ENCODE measurements at places on chromosomes 13 and 19.

DNA sequence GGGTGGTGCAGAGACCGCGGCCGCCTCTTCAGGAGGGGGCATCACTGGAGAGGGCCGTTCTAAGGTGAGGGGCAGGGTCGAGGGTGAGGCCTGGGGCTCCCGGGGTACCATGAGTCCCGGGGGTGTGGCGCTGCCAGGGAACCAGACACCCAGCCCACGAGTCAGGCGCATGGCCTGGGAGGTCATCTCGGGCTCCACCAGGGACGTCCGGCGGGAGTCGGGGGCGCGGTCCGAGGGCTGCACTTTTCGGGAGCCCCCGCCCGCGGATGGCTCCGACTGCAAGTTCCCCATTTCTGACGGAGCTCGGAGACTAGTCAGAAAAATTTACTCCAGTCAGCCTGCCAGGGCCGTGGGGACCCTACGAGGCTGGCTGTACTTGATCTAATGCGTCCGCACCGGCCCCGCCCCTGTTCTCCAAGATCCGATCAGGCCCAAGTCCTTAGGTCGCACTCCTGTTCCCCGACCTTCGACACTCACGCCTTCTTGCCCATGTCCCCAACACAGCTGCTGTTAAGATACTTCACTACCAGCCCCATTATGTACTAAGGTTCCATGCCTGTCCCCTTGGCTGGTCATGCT, 774 bp downstream of the GGN start:
- no peak for DNase-seq

- DNase-seq = no peak
These were observed 25.0 kb upstream of the PLEKHF1 start for GRCh38 chr19:29640231-29640630.

- peak; percentile 1 for DNase-seq
These were observed 904.6 kb upstream of the ATXN8OS start for GRCh38 chr13:69202996-69203395.

DNA sequence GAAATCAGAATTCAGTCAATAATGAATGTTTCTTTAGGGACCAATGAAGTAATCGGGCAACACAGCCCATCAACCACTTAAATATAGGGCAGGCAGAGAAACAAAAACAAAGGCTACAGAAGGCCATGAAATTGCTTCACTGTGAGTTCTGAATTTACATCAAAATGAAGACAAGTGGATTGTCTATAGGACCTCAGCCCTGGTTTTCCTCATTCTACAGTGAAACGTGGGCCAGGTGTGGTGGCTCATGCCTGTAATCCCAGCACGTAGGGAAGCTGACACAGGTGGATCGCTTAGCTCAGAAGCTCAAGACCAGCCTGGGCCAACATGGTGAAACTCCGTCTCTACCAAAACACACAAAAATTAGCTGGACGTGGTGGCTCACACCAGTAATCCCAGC, 416.0 kb downstream of the KLF12 start:
- no peak for DNase-seq

GRCh38 chr13:105328212-105328611, 1207.2 kb downstream of the EFNB2 start:
- no peak for DNase-seq

GRCh38 chr13:36038785-36039555, 92.2 kb downstream of the DCLK1 start:
- DNase-seq = no peak

DNA sequence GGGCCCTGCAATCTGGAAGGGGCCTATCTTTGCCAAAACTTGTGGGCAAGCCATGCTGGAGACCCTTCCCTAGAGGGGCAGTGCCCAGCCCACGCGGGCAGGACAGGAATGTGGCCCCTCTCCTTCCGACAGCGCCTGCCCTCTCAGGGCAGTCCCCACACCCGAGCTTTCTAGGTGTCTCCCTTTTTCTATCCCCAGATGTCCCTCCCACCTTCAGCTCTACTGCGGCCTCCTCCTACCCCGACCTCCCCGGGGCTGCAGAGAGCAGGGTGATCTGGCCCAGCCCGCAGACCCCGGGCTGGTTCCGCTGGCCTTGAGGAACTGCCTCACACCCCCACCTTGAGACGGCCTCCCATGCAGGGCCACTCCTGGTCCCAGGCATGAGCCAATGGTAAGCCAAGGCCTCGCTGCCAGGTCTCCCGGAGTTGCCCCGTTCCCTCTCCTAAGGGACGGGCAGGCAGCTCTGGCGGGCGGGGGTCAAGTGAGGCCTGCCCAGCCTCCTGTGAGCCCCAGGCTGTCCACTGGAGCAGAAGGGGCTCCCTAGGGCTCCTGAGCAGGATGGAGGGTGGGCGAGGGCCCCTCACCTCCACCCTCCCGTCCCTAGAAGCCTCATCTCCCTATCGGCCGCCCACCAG, 39.7 kb downstream of the KLF2 start:
- no peak for DNase-seq

DNA sequence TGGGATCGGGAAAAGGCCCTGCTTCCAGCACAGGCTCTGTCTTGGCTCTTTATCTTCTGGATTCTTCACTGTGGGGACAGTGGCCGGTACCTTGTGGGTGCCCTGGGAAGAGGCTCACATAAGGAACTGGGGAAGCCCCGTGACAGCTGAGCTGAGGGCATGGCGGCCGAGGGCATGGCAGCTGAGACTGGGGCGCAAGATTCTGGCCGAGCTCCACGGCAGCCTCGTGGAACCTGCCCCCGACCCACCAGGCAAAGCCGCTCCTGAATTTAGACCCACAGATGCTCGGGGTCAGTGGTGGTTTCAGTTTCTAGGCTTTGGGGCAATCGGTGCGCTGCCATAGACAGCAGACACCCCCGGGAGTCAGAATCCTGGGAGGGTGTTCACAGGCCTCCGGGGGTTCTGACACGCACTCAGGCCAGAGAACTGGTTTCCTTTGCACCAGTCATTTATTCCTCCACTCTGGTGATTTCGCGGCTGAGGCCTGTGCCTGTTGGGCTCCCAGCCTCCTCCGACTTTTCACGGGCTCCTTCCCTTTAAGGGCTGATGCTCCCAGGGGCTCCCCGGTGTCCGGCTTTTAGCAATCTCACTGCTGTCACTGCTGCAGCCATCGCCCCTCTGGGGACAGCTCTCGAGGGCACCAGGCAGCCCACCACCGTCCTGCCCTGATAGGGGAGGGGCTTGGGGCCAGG, 117.6 kb downstream of the TEX29 start:
- no peak for DNase-seq

- DNase-seq = no peak
These were observed 1051.5 kb downstream of the DIAPH3 start for GRCh38 chr13:59112221-59112718.

DNA sequence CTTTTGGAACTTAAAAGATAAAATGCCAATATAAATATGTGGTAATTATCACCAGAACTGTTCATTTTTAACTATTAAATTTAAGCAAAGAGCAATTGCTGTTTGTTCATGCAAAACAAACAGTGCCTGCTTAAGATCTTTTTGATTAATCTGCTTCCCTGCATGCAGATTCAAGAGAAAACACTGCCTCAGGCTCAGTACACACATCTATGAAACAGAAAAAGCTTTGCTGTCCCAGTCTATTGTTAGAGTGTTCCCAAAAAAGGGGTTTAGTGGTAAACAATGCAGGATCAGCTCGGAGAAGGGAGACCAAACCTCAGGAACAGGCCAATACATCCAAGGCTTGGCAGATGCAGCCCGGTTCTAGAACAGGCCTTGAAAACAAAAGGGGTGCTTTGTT, 49.3 kb upstream of the TDRD3 start:
- no peak for DNase-seq

- DNase-seq = no peak
These were observed at the start of gene LGALS13 for GRCh38 chr19:39602224-39602623. LGALS13 (plus strand) TSS chr19:39602524; CDS start chr19:39602569, 45 bp downstream.

DNA sequence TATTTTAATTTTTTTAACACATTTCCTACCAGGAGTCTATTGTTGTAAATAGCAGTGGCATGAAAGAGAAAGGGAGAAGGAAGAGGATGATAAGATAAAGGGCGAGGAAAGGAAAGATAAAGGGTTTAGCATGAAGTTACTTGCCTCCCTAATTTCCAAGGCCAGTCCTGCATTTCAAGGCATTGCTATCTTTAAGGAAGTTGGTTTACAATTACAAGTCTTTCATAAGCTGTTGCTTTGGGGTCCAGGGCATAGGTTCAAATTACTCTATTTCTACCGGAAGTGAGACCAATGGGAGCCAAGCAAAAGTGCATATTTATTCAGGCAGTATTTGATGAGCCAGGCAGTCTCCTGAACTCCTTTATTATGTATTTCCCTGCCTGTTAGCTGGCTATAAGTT, 27.7 kb upstream of the UBL3 start:
- no peak for DNase-seq

- no peak for DNase-seq
These were observed 30.1 kb upstream of the PEPD start for GRCh38 chr19:33551676-33552075.

- peak; percentile 57 for DNase-seq
These were observed 38.8 kb upstream of the GATAD2A start for GRCh38 chr19:19366434-19367396.

GRCh38 chr19:31138077-31138476, 211.2 kb downstream of the TSHZ3 start:
- no peak for DNase-seq

- DNase-seq = no peak
These were observed 761.9 kb upstream of the SLITRK5 start for GRCh38 chr13:86909318-86909717.

GRCh38 chr19:57800696-57801095, 14.0 kb downstream of the ZNF552 start:
- DNase-seq = peak; percentile 45

DNA sequence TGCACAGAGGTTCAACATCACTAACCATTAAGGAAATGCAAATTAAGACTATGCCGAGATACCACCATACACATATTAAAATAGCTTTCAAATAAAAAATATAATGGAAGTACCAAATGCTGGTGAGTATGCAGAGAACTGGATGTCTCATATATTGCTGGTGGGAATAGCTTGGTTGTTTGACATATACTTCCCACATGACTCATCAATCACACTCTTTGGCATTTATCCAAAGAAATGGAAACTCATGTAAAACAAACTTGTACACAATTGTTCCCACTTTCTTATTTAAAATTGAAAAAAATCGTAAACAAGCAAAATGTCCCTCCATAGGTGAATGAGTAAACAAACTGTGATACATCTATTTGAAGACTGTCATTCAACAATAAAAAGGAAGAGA, 982.6 kb upstream of the ATXN8OS start:
- no peak for DNase-seq

GRCh38 chr13:37435881-37436280, 162.7 kb downstream of the POSTN start:
- no peak for DNase-seq

GRCh38 chr19:56087647-56088496, 33.2 kb downstream of the ZNF787 start:
- no peak for DNase-seq

DNA sequence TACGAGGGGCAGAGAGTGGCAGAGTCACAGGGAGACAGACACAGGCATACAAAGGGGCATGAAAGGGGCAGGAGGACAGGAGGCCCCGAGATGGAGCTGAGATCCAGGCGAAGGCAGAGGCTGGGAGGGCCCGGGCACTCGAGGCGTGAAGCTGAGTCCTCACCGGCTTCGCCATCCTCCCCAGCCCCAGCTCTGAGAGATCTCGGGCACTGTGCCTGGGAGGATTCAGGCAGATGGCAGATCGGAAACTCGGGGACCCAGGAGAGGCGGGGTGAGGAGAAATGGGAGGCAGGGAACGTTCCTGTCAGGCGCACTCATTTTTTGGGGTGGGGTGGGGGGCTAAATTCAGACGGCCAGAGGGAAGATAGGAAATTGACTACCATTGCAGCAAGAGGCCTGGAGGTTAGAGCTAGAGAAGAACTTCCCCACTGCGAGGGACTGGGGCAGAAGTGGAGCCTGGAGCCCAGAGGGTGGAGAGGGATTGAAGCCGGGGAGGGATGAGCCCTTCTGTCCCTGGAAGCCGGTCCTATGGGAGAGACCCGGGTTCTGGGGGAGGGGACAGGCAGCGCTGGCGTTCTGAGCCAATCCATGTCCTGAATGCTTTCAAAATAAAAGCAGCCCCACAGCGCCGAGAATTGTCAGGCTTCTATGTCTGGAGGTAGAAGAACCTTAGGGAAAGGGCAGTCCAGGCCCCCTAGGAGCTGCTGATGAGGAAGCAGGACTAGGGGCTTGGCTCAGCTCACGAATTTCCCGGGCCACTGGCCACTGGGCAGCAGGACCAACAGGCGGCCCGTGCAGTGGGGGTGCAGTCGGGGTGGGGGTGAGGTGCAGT, 12.6 kb downstream of the LRRC4B start:
- DNase-seq = no peak

- no peak for DNase-seq
These were observed 1.8 kb downstream of the PCDH17 start for GRCh38 chr13:57633141-57633949.

DNA sequence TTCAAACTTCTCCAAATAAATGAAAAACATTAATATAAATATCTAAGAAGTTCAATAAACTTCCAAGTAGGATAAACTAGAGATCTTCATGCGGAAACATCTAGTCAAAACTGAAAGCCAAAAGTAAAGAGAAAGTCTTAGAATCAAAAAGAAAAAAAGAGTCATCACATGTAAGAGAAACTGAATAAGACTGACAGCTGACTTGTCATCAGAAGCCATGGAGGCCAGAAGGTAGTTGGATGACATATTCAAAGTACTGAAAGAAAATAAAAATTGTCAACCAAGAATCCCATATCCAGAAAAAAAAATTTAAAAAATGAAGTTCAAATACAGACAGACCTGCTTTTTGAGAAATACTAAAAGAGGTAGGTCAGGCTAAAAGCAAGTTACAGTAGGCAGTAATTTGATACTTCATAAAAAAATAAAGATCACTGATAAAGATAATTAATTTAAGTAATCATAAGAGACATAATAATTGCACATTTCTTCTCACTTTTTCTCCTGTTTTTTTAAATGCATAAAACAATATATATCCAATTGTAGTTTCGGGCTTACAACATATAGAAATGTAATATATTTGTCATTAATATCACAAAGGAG, 327.6 kb upstream of the PCDH9 start:
- DNase-seq = no peak

GRCh38 chr13:67017276-67017675, 212.9 kb downstream of the PCDH9 start:
- DNase-seq = no peak

- DNase-seq = no peak
These were observed 40.3 kb downstream of the SPRYD7 start for GRCh38 chr13:49895826-49896225.

- peak; percentile 75 for DNase-seq
These were observed 5.6 kb upstream of the DPF1 start for GRCh38 chr19:38229585-38230073.

GRCh38 chr19:16702123-16702522, 17.5 kb upstream of the NWD1 start:
- DNase-seq = no peak

All from neuronal stem cell (in vitro differentiated cells).